ENCODE measurements at places on chromosomes 2 and 18.
A peak's percentile ranks its signal among the peaks of the same experiment; 100 is the strongest.

DNA sequence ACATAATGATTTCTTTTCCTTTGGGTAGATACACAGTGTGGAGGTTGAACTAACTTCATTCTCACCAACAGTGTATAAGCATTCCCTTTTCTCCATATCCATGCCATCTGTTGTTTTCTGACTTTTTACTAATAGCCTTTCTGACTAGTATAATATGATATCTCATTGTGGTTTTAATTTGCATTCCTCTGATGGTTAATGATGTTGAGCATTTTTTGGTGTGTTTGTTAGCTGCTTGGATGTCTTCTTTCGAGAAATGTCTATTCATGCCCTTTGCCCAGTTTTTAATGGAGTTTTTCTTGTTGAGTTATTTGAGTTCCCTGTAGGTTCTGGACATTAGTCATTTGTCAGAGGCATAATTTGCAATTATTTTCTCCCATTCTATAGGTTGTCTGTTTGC, 59.8 kb downstream of the MARCHF4 start:
- peak; percentile 58 for DNase-seq

DNA sequence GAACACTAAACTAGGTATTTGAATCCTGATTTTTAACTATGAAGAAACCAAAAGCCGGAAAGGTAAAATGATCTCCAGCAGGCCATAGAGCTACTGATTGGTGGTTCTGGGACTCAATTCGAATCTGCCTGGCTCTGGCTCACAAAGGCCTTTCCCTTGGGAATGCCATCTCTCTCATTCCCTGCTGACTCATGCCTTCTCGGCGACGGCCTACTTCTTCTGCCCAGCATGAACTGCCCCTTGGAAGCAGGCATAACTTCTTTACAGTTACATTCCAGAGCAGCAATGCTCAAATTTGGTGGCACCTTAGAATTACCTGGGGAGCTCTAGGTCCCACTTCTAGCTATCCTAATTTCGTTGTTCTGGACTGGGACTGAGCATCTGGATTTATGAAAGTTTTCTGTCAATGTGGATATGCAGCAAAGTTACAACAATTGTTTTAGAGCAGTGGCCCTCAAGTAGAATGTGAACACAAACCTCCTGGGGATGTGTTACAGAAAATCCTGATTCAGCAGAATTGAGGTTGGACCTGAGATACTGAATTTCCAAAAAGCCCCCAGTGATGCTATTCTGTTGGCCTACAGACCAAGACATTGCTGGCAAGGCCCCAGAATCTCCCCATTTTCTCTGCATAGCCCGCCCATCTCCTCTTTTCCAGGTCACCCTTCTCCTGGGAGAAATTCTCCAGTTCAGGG, 261.1 kb downstream of the CNTNAP5 start:
- no peak for DNase-seq

- DNase-seq: no peak
Observed at GRCh38 chr2:228802181-228803071, 468.7 kb downstream of the PID1 start.

- no peak for DNase-seq
Observed at GRCh38 chr2:174778085-174778981, 14.1 kb upstream of the CHRNA1 start.

GRCh38 chr2:36965751-36966369, 476 bp downstream of the STRN start:
- peak; percentile 53 for DNase-seq

- no peak for DNase-seq
Observed at GRCh38 chr2:33272001-33272400, 204.4 kb upstream of the RASGRP3 start.

DNA sequence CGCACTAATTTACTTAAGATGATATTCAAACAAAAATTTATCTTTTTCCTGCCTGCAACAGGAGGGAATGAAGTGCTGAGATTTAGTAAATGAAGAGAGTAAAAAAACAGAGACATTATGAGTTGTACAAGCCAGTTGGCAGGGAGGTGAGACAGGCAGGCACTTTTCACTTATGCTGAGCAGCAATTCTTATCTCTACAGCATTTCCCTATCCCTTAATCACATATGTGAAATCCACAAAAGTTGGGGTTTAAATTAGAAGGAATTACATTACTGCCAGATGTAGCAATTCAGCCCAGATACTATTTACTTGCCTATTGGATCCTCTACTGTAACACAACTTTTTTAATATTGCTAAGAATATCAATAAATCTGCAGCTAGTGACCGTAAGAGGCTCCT, 314.2 kb upstream of the LRP1B start:
- DNase-seq: no peak

DNA sequence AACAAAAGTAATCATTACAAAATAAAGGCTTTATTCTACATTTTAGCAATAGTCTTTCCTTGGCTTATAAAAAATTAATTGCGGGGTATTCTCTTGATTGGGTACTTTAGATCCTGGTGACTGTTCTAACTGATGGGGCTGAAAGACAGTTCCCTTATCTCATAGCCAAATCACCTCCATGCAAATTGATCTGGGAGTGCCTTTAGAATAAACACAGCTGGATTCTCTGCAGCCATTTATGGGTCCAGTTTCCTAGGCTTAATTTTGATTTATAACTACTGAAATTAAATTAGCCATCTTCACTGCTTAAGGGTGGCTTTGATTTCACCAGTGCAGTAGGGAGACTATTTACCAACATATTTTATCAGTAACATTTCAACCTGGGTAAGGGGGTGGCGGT, 337.1 kb downstream of the NRXN1 start:
- no peak for DNase-seq

GRCh38 chr2:98867539-98868309, 68.3 kb downstream of the CRACDL start:
- no peak for DNase-seq

DNA sequence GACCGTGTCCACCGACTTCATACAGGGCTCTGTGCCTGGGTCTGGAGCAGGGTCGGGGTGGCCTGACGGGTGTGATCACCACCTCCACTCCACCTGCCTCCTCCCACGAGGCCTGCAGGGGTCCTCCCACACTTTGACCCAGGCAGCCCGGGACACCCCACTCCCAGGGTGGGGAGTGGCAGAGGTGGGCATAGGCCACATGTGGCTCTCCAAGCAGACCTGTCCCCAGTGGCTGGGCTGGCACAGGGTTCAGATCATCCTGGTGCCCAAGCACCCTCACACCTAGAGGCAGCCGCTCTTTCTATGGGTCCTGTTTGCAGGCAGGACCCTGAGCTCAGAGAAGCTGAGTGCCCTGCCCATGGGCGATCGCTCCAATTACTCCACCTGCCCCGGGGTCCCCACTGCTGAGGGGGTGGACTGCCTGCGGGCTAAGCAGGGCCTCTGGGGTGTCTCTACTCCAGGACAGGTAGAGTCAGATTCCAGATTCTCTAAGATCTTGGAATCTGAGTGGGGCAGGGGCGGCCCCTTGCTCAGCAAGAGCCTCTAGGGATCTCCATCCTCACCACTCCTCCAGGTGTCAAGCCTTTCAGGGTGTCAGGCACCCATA, 1.4 kb downstream of the NEURL3 start:
- DNase-seq: no peak

GRCh38 chr2:21404827-21405625, 281.3 kb downstream of the TDRD15 start:
- no peak for DNase-seq

DNA sequence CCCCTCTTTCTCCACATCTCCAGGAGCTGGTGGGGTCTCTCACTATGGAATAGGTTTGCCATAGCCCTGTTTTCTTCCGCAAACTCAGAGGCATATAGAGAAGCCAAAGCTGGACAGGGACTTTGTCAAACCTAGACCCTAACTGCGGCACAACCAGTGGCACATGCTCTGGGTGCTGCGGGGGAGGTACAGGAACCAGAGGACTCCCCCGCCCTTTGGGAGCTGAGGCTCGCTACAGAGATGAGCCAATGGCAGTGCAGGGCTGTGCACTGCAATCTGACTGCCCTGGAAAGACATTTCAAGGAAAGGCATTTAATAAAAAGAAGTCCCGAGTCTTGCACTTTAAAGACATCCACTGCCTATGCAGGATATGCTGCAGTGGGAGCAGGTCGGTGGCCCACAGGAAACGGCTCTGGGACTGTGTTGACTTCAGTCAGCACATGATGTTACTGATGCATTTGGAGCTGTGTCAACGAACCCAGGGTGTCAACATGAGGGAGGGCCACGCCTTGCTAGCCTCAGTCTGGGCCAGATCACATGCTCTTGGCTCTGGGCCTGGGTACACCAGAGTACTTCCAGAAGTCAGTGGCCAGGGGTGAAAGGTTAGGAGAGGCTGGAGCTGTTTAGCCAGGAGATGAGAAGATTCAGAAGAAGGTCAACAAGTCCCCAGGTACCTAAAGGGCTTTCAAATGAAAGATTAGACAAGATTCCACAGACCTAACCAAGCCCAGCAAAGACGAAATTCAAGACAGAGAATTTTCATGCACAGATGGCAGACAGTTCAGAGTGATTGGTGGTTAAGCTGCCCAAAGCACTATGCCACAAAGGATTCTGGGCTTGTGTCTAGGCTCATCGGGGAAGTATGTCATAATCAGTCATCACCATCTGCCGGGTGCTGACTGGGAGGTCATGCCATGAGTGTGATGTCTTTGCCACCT, 8.2 kb downstream of the SLC35F6 start:
- peak; percentile 98 for DNase-seq

GRCh38 chr18:5196253-5197031, 615 bp downstream of the AKAIN1 start:
- DNase-seq: peak; percentile 26

GRCh38 chr2:218284106-218284811, 8.0 kb downstream of the TMBIM1 start:
- DNase-seq: no peak

DNA sequence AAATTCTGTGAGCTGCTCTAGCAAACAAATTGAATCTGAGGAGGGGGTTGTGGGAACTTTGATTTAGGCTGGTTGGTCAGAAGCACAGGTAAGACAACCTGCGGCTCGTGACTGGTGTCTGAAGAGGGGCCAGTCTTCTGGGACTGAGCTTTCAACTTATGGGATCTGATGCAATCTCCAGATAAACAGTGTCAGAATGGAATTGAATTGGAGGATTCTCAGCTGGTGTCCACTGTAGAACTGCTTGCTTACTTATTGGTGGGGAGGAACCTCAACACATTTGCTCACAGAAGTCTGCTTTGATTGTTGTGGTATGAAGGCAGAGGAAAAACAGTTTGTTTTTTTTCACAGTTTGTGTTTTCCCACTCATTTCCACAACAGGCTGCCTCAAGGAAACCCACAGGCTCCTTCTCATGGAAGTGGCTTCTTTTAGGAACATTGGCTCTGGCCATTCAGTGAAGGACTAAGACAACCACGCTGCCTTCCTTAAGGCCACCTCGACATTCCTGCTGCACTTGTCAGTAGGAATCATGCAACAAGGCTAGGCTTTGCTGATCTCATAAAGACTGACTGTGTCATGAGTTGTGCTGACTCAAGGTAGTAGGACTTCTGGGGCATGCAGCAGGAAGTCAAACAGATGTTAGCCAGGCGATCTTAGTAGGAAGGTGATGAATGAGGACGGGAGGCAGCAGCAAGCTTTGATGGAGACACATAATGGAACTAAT, 104.7 kb downstream of the TSN start:
- DNase-seq: no peak

GRCh38 chr2:27929916-27930486, 39.5 kb downstream of the BABAM2 start:
- no peak for DNase-seq

GRCh38 chr2:187215532-187216240, 232.4 kb downstream of the CALCRL start:
- no peak for DNase-seq

GRCh38 chr2:284896-285492, 2.9 kb downstream of the ALKAL2 start:
- DNase-seq: no peak

- DNase-seq: no peak
Observed at GRCh38 chr2:238239543-238239862, 335 bp downstream of the HES6 start.

GRCh38 chr2:120568975-120569268, 166.7 kb upstream of the GLI2 start:
- no peak for DNase-seq

GRCh38 chr2:18379870-18380269, 180.6 kb downstream of the RDH14 start:
- no peak for DNase-seq

DNA sequence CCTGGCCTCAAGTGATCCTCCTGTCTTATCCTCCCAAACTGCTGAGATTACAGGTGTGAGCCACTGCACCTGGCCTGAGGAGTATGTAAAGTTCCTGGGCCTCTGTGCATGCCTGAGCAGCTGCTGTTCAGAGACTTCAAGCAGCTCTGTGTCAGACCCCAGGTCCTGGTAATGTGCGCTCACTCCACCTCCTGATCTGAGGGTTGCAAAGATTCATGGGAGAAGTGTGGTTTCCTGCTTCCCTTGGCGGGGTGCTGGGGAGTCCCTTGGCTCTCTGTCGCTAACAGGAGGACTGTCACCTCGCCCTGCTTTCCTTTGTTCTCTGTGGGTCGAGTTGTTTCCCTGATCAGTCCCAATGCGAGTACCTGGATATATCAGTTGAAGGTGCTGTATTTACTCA, 8.6 kb upstream of the IL36A start:
- no peak for DNase-seq

GRCh38 chr2:226002438-226002837, 602.9 kb downstream of the NYAP2 start:
- no peak for DNase-seq

GRCh38 chr2:98093146-98093545, 6.2 kb downstream of the VWA3B start:
- DNase-seq: no peak

- no peak for DNase-seq
Observed at GRCh38 chr2:205539603-205540002, 142.7 kb upstream of the NRP2 start.

DNA sequence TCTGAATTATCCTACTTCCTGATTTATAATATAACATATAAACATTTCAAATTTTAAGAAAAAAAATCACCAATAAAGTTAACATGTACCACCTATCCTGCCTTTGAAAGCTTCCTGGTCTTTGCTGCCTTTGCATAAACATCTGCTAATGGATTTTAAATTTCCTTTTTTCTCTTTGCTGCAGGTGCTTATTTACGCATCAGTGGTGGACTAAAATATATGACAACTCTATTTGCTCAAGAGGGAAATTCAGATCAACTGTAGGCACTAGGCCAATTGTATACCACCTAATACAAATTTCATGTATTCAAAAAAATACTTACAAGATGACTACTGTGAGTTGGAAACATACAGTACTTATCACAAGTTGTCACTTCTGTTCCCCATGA, 57.2 kb downstream of the RAD51AP2 start:
- DNase-seq: no peak

DNA sequence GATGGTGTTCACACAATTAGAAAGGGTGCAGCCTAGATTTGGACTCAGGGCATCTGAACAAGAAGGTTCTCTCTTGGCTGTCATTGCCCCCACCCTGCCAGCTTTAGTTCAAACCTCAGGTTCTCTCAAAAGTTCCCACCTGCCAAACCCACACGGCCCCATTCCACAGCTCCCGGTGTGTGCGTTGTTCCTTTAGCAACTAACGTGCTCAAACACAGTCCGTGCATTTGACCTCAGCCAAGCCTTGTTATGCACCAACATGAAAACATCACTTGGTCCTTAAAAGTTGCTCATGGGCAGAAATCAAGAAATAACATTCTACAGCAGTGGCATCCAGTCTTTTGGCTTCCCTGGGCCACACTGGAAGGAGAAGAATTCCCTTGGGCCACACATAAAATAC, 32.0 kb downstream of the LOXHD1 start:
- no peak for DNase-seq

- no peak for DNase-seq
Observed at GRCh38 chr18:48776641-48777025, 174.1 kb downstream of the SMAD7 start.

GRCh38 chr2:45607701-45608100, 3.4 kb downstream of the SRBD1 start:
- no peak for DNase-seq

GRCh38 chr2:233479616-233480489, 86.7 kb downstream of the USP40 start:
- no peak for DNase-seq

Measured in NCI-H2171 (cell line).